ENCODE measurements at places on chromosomes 6 and 20.
A peak's percentile ranks its signal among the peaks of the same experiment; 100 is the strongest.

GRCh38 chr6:161128680-161129196, 137.2 kb downstream of the MAP3K4 start:
- DNase-seq = no peak

- DNase-seq = no peak
These were observed 58.6 kb downstream of the GFOD1 start for GRCh38 chr6:13428583-13429405.

- no peak for DNase-seq
These were observed 152.4 kb downstream of the SASH1 start for GRCh38 chr6:148495029-148495428.

- no peak for DNase-seq
These were observed 26.1 kb upstream of the NEDD9 start for GRCh38 chr6:11258260-11259237.

DNA sequence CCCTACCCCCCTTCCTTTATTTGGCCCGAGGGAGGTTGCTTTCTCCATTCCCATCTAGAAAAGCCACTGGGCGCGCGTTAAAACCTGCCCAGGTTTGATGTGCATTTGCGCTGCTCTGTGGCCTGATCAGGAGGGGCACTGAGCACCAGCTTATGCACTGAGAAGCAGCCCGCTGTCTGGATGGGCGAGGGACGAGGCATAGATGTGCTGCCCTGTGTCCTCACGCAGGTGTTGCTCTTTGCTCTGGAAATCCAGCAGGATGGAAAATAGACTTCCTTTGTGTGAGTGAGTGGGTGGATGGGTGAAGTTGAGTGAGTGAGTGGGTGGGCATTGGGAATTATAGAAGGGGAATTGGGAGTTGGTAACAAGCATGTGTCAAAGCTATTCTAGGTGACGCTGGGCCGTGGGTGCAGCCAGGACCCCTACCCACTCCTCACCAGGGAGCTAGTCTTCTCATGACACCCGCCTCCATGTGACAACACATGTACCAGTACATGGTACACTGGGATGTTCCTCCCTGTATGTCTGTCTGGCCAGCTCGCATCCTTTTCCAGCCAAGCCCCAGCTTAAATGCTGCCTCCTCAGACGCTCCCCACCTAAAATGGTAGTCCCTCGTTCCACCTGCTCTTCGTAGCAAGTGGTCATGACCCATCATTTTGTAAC, 162.6 kb downstream of the DTNBP1 start:
- DNase-seq = no peak

- DNase-seq = no peak
These were observed 38.3 kb upstream of the FAM184A start for GRCh38 chr6:119116712-119117281.

DNA sequence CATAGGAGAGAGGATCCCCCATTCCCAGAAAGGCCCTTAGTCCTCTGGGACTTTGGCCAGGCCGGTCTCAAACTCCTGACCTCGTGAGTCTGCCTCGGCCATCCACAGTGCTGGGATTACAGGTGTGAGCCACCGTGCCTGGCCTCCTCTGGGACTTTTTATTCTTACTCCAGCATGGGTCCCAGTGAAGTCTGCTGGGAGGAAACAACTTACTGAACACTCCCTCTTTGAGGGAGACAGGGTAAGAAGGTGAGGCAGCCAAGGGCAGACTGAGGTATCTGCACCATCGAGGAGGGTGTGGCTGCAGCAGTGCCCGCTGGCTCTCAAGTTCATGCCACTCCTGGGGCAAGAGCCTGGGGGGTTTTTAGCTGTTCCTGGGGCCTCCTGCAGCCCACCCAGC, 2.4 kb downstream of the BAK1 start:
- no peak for DNase-seq

GRCh38 chr6:110728501-110728900, 86.8 kb downstream of the CDK19 start:
- DNase-seq = no peak

- DNase-seq = no peak
These were observed 163.5 kb upstream of the TOP1 start for GRCh38 chr20:40865095-40865494.

- no peak for DNase-seq
These were observed 63.4 kb downstream of the PRDM1 start for GRCh38 chr6:106149472-106150069.

- DNase-seq = no peak
These were observed 77.9 kb upstream of the B3GAT2 start for GRCh38 chr6:71034563-71035345.

DNA sequence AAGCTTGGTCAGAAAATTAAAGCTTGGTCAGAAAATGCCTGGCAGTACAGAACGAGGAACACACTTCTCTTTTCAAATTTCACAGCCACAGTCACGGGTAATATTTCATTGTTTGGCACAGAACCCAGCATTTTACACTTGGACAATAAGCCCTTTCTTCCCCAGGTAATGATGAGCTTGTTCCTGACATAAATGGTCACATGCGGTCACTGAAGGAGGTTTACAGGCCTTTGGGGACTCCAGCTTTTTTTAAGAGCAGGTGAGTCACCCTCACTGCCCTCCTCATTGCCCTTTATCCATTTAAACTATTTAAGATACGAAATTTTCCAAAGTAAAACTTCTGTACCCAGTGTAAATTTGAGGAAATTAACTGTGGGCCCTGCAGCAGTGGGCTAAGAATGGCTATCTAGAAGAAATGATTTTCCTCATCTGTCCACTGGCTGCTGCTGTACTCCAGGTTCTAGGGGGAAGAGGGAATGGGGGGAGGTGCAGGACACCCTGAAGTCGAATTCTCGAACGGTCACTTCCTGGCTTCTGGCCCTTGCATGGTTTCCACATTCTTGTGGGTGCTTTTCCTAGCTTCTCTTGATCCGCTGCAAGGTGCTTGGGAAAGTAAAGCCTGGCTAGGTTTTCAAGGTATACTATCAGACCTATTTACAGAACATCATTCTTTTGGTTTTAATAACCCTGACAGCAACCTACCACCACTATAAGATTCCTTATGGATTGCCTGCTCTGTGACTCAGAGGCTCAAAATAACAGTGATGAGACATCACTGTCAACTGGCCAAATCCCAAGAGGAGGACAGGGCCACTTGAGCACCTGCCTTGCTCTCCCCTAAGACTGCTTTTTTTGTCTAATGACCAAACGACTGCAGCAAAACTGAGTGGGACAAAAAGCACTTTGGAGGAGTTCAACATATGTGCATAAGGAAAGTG, 75.8 kb downstream of the PREP start:
- DNase-seq = peak; percentile 59

DNA sequence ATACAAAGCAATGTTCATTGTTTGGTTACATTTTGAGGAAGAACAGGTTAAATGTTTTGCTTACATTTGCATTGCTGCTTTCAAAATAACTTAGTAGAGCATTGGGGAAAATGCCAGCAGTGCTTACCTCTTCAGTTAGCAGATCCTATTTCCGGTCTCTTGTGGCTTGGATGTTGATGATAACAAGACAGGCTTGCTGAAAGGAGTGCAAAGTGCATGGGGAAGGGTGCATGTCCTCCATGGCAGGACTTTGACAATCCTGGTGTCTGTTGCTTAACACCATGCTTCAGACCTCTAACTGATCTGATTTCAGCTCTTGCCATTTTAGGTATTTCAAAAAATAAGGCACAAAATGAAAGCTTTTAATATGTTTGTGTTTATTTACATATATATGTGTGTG, 21.1 kb downstream of the TPD52L1 start:
- no peak for DNase-seq

- no peak for DNase-seq
These were observed 26.1 kb downstream of the HLA-F start for GRCh38 chr6:29749308-29749662.

DNA sequence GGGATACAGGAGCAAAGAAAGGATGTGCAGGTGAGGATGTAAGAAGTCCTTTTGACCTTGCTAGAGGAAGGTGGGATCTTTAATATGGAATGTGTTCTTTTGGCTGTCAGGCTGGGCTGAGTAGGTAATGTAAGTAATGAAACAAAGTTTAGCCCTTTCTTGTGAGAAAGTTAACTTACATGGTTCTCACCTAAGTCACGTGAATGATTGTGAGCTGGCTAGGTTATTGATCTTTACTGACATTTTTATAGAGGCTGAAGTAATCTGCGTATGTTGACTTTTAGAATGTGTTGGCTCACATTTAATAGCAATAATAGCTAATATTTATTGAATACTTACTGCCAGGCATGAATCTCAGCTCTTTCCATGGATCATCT, 2.6 kb downstream of the TOP1 start:
- DNase-seq = no peak

- DNase-seq = peak; percentile 56
These were observed 83.9 kb downstream of the MAP3K7 start for GRCh38 chr6:90502866-90503407.

GRCh38 chr20:57158474-57158873, 108.0 kb downstream of the BMP7 start:
- DNase-seq = no peak

- no peak for DNase-seq
These were observed 14.2 kb upstream of the FRK start for GRCh38 chr6:116074732-116075390.

- no peak for DNase-seq
These were observed 481.5 kb downstream of the NKAIN2 start for GRCh38 chr6:124285146-124285545.

DNA sequence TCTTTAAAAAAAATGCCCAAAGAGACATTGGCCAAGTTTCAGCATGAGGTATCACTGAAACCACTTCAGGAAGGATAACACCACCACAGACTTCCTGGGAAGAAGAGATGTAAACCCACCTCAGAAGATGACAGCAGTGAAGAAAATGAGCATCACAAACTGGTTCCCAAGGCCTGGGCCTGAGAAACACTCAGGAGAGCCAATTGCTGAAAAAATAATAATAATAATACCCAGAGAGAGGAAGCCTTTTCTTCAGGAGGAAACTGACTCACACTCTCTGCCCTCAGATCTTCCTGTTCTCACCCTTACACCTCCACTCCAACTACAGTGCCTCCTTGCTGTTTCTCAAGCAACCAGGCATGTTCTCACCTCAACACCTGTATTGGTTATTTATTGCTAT, 68.1 kb upstream of the MAFB start:
- no peak for DNase-seq

DNA sequence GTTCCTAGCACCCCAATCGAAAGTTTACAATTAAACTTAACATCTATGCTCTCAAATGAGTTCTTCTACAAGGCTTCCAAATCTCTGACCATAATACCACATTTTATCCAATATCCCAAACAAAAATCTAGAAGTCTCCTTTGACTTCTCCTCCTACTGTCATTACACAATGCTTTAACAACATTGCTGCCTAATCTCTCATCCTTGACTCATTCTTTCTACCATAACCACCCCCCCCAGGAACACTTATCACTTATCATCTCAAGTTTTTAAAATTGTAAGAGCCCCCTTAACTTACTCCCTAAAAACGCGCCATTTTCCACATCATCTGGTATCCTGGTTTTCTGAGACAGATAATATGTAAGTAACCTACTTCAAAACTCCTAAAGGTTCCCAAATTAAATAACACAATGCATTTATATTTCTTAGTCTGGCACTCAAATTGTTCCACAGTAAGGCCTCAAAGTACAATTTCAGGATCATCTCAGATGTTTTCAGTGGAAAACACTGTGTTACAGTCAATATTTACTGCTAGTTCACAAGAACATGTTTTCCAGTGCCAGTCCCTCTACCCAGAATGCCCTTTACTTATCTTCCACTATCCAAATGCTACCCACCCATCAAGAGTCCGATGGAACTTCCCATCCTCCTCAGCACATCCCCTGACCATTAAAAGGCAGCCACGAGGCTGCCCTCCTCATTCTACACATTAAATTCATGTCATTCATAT, 308.2 kb upstream of the THEMIS start:
- no peak for DNase-seq

GRCh38 chr20:14612391-14612790, 275.0 kb upstream of the FLRT3 start:
- no peak for DNase-seq

DNA sequence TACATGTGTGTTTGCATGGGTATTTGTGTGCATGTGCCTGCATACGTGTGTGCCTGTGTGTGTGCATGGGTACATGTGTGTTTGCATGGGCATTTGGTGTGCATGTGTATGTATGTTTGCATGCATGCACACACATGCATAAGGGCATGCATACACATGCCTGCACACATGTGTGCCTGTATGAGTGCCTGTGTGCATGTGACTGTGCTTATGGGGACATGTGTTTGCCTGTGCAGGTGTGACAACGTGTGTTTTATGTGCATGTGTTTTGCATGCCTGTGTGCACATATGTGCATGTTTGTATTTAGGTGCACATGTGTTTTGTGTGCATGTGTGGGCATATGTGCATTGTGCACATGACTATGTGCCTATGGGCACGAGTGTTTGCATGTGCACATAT, 165.7 kb downstream of the ERMARD start:
- no peak for DNase-seq

GRCh38 chr6:9458424-9458823, 956.5 kb downstream of the TFAP2A start:
- peak; percentile 38 for DNase-seq

GRCh38 chr6:110233770-110234374, 53.6 kb downstream of the CDC40 start:
- no peak for DNase-seq

All from NCI-H146 (cell line).